Osteoblast (primary cell): ENCODE measurements at places on chromosomes 4 and X.

- H3K27ac ChIP-seq: peak overlapping the region; percentile 46
- DNase-seq: peak; percentile 90
- H3K4me3 ChIP-seq: no peak overlapping the region
- no peaks in the 10 kb centered on the region for H3K36me3 ChIP-seq
- peaks cover 12% of the 10 kb centered on the region for H3K4me1 ChIP-seq
- H3K27me3 ChIP-seq: no peaks in the 10 kb centered on the region
Measured at GRCh38 chrX:48498374-48498809, 10.4 kb upstream of the PORCN start.

- H3K4me1 ChIP-seq: no peaks in the 10 kb centered on the region
- no peak overlapping the region for H3K27ac ChIP-seq
- DNase-seq: peak; percentile 39
- H3K4me3 ChIP-seq: no peak overlapping the region
Measured at GRCh38 chrX:12223650-12224049, 85.4 kb downstream of the FRMPD4 start.

DNA sequence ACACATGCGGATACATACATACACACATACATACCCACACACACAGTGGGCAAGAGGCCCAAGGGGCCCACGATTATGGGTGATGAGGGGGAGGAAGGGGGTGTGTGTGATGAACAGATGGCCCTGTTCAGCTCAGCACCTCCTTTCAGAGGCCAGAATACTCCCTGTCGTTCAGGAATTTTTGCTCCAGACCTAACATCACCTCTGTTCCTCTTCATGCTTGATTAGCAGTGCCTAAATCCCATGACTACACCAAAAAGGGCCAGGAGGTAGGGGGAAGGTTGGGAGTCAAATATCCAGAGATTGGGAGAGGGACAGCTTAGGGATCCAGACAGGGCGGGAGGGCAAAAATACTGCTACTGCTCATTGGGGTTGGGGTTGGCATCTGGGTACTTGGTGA is 42.7 kb downstream of the SMC1A start:
- no peaks in the 10 kb centered on the region for H3K27me3 ChIP-seq
- H3K4me1 ChIP-seq: peaks cover under 1% of the 10 kb centered on the region
- no peak for DNase-seq
- peaks cover 38% of the 10 kb centered on the region for H3K36me3 ChIP-seq
- no peak overlapping the region for H3K4me3 ChIP-seq
- no peak overlapping the region for H3K27ac ChIP-seq

GRCh38 chrX:45758738-45759397 is 558.2 kb upstream of the DIPK2B start:
- H3K27ac ChIP-seq: peak overlapping the region; percentile 76
- H3K4me1 ChIP-seq: peaks cover 86% of the 10 kb centered on the region
- no peak for DNase-seq
- peaks cover 60% of the 10 kb centered on the region for H3K36me3 ChIP-seq
- no peaks in the 10 kb centered on the region for H3K27me3 ChIP-seq
- H3K4me3 ChIP-seq: peak overlapping the region; percentile 48

- no peaks in the 10 kb centered on the region for H3K4me1 ChIP-seq
- DNase-seq: no peak
- H3K27ac ChIP-seq: no peak overlapping the region
- H3K27me3 ChIP-seq: no peaks in the 10 kb centered on the region
Measured at GRCh38 chr4:103904123-103904522, 184.3 kb upstream of the TACR3 start.

DNA sequence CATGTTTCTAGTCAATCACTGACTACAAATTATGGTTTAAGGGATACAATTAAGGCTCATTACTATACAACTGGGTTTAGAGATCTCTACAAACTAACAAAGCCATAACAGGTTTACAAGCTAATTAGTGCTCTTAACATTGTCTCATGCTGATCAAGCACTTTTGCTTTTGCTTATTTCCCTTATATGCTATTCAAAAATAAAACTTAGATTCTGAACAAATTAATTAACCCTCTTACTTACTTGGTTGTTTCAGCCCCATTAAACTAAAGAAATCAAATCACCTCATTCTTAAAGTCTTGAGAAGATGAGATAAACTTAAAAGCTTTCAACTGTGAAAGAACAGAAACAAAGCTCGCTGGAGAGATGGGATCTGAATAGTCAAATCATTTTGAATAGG is 2024.5 kb upstream of the ADGRL3 start:
- H3K27ac ChIP-seq: no peak overlapping the region
- no peaks in the 10 kb centered on the region for H3K27me3 ChIP-seq
- H3K36me3 ChIP-seq: no peaks in the 10 kb centered on the region
- no peak overlapping the region for H3K4me3 ChIP-seq
- no peaks in the 10 kb centered on the region for H3K4me1 ChIP-seq
